ENCODE measurements at places on chromosomes 12 and 14. TPM values are rescaled to one million over a fixed set of nuclear protein-coding genes. Genes with fewer than 3 reads are reported as not detected.

DNA sequence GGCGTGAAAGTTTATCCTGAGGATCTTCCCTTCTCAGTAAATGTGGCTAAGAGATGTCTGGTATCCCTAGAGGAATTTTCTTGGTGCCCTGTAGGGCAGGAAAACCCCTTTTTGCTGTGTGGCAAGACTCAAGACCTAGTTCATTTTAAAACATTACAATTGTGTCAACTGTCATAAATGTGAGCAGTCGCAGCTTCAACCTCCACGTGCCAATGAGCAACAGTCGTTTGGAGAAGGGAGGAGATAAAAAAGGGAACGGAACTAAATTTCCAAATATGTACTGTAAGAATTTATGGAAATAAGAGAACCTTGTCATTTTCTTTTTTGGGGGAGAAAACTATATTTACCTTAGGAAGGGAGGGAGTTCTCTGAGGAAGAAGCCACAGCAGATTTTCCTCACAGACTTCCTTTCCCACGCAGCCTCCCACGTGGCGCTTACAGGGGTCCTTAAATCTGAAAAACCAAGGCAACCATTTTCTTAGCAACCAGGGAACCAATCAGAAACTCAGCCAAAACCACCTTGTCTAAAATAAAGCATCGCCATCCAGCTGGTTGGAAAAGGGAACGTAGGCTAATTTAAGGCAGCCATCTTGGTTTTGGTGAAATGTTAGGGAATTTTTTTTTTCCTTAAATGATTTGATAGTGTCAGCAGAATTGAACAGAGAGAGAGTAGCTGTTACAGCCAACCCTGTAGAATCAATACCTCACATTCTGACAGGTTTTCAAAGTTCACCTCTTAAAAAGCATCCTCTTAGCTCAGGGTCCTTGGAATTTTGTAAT, 99.1 kb downstream of the FIGNL2 start:
- no peak for DNase-seq

DNA sequence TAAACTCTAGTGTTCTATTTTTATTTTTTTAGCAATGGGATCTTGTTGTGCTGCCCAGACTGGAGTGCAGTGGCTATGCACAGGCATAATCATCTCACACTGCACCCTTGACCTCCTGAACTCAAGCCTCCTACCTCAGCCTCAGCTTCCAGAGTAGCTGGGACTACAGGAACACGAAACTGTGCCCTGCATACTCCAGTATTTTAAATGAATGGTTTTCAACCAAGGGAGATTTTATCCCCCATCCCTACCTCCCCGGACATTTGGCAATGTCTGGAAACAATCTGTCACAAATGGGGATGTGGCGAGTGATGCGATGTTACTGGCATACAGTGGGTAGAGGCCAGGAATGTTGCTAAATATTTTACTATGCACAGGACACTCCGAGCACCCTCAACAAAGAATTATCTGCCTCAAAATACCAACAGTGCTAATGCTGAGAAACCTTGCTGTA, 2.1 kb downstream of the CBX5 start:
- DNase-seq: no peak

DNA sequence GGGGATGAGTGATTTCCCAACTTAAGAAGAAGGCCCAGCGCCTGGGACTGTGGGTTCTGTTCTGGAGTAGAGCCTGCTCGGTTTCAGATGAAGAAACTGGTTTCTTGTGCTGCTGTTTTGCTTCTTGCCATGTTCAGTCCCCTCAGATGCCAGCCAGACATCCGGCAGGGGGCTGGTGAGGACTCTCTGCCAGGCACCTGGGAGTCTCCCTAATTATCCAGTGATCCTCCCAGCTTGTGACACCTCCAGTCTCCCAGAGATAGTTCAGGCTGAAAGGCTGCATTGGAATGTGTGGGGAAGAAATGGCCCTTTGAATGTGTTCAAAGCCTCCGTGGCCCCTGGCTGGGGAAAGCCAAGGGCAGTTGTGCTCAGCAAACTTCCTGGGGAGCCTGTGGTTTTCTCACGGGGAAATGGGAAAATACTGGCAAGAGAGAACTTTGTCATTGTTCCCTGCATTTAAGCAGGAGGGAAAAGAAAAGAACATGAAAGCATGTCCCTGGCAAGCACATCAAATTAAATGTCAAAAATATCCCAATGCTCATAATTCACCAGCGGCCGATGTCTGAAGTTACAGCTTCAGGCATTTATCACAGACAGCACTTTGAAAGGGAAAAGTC, 8.5 kb upstream of the SERPINA12 start:
- no peak for DNase-seq

DNA sequence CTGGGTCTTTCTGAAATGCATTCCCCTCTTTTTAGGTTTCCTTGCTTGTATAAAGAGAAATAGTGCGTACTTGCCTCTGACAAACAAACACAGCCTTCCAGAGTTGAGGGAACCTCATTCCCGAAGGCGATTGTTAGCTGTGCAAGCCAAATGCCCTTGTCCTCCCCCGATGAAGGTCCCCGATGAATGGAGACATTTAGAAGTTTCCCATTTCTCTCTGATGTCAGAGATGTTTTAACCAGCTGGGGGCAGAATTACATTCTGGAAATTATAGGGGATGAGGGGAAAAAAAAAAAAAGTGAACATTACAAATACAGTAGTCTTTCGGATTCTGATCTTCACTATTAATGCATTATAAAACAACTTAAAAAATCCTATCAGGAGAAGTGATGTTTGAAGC, 366.8 kb downstream of the VRK1 start:
- no peak for DNase-seq

DNA sequence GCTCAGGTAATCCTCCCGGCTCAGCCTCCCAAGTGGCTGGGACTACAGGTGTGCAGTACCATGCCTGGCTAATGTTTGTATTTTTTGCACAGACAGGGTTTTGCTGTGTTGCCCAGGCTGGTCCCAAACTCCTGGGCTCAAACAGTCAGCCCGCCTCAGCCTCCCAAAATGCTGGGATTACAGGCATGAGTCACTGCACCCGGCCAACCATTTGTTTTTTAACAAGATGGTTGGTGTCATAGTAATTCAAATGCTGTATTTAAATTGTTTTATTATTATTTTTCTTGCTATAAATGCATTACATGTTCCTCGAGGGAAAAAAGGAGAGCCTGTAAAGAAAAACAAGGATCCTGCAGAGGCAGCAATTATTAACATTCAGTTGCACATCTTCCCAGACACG, 83.9 kb downstream of the EP400 start:
- no peak for DNase-seq

DNA sequence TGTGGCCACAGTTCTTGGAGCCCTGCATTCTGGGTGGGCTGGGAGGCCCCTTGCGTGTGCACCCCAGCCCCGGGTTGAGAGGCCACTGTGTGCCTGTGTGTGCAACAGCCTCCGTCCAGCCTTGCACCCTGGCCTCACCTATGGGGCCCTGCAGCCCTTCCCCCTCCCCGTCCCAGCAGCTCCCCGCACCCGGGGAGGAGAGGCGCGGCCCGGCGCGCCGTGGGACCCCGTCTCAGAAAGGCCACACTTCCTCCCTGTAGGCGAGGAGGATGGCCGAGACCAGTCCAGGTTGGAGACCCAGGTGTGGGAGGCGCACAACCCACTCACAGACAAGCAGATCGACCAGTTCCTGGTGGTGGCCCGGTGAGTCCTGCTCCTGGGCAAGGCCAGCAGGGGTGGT, 16.6 kb upstream of the CRIP2 start:
- no peak for DNase-seq

- DNase-seq: no peak
Observed at GRCh38 chr12:130961921-130962451, 8.3 kb downstream of the ADGRD1 start.

DNA sequence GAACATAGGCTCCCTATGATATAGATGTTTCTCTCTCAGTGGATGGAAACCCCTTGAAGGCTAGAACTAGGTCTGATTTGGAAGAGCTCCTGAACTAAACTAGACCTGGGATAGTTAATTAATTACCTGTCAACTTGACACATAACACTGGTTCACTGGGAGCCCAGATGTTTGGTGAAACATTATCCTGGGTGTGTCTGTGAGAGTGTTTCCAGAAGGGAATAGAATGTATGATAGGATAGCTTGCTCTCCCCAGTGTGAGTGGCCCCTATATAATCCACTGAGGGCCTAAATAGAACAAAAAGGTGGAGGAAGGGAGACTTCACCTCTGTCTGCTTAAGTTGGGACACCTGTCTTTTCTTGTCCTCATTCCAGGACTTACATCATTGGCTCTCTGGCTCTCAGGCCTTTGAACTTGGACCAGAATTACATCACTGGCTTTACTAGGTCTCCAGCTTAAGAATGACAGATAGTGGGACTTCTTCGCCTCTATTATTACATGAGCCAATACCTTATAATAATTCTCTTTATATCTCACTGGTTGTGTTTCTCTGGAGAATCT, 194.1 kb downstream of the KTN1 start:
- no peak for DNase-seq

DNA sequence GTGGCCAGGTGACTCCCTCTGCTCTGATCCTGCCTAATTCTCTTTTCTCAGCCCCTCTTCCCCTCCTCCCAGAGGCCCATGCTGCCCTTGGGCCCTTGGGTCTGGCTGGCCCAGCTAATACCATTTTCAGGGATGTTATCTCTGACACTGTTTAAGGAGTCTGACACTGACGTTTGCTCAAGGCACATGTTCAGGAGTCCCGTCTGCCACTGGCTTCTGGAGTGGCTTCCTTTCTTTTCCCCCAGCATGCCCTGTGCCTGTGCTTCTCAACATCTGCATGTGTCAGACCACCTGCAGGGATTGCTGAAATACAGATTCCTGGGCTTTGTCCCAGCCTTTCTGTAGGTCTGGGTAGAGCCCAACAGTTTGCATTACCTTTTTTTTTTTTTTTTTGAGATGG, 128.9 kb downstream of the BCL11B start:
- no peak for DNase-seq

- DNase-seq: no peak
Observed at GRCh38 chr12:127803545-127803944, 463.4 kb upstream of the TMEM132C start.

GRCh38 chr12:50404307-50404706, 3.6 kb downstream of the LARP4 start:
- no peak for DNase-seq

DNA sequence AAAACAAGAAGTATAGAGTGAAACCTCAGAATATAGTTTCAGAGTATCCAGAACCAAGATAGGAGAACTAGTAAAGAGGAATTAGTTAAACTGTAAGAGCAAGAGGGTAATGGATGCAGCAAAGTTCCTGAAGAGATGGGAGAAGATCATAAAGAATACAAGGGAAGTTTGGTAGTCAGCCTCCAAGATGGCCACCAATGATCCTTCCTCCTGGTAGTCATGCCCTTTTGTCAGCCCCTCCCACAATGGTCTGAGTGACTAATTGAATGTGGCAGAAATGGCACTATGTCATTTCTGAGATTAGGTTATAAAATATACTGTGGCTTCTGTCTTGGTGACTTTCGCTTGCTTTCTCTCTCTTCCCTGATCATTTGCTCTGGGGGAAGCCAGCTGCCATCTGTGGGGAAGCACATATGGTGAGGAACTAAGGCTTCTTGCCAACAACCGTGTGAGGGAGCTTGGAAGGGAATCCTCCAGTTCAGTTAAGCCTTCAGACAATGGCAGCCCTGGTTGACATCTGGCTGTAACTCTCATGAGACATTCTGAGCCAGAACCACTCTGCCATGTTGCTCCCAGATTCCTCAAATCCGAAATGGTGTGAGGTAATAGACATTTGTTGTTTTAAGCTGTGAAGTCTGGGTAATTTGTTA, 55.3 kb upstream of the AMN1 start:
- no peak for DNase-seq

DNA sequence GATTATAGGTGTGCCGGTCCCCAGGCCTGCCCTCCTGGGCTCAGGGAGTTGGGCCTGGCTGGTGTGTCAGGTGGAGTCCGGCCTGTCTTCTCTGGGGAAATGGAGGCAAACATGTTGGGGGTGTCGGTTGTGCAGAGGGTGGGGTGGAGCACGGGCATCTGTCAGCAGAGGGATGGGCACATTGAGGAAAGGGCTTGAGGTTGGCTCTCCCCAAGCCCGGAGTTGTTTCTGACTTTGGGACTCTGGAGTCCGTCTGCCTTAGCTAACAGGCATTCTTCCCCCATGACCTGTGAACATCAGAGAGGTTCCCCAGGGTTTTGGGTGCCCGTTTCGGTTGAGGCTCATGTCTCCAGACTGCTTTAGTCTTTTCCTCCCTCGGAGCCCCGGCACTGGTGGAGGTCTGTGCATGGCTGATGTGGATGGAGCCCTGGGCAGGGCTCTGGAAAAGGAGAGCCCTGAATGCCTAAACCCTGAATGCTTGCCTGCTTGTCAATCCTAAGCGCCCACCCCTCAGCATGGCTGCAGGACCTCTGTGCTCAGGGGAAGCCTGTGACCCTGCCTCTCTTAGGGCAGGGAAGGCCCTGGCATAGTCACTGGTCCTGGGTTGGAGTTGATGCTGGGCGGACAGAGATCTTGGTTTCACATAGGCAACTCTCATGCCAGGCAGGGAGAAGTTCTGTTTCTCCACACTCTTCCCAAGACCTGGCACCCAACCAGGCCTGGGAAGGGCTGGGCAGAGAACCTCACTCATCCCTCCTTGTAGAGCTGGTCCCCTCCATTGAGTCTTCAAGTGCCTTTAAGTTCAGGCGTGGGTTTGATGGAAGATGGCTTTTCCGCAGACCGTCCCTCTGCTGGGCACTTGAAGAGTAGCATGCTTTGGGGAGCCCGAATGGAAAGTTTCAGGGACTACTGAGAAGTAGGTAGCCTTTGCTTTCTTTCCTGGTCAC, 12.9 kb downstream of the NYNRIN start:
- no peak for DNase-seq

GRCh38 chr14:33717866-33718265, 233.0 kb downstream of the EGLN3 start:
- DNase-seq: no peak

DNA sequence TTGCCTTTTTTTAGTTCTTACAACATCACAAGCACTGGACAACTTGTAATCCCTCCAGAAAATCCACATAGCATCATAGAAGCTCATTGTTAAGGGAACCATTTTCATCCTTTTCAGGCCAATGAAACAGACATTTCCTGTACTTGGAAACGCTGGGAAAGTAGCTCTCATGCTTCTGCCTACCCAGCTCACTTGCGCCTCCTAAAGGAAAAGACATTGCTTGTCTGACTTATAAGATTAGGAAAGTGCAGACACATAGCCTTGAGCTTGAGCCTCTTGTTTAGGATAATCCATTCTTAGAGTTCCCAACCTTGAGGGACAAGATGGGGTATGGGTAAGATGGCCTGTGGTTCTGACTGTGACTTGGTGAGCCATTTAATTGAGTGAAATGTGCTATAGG, 589.5 kb downstream of the NOVA1 start:
- no peak for DNase-seq

- DNase-seq: no peak
Observed at GRCh38 chr14:40053416-40053815, 621.2 kb upstream of the FBXO33 start.

The AKAP6 gene
- total RNA-seq: 6.5 TPM

The CLEC1B gene
- total RNA-seq: not detected

The RACGAP1 gene
- 11.4 TPM for total RNA-seq

The KRT3 gene
- total RNA-seq: not detected

The PIANP gene
- total RNA-seq: not detected

The LHX5 gene
- total RNA-seq: not detected

Data from omental fat pad (tissue), 4 donors.